ENCODE measurements at places on chromosomes 6 and 20. TPM values are rescaled to one million over a fixed set of nuclear protein-coding genes. Genes with fewer than 3 reads are reported as not detected.

HLA-DRB5 gene
- total RNA-seq, result not detected

SLC32A1 gene
- total RNA-seq, result not detected

RAMACL gene
- total RNA-seq, result 2.0 TPM

PBOV1 gene
- not detected for total RNA-seq

KCNS1 gene
- 1.4 TPM for total RNA-seq

SYTL3 gene
- 2.0 TPM for total RNA-seq

PRICKLE4 gene
- total RNA-seq, result 0.36 TPM

COL9A3 gene
- total RNA-seq, result 0.39 TPM

MEP1A gene
- total RNA-seq, result not detected

SRMS gene
- not detected for total RNA-seq

EYA4 gene
- total RNA-seq, result 0.65 TPM

DTNBP1 gene
- total RNA-seq, result 10.6 TPM

MCCD1 gene
- total RNA-seq, result not detected

ENPP1 gene
- 37.4 TPM for total RNA-seq

TUBB2B gene
- 3.9 TPM for total RNA-seq

ZC2HC1B gene
- total RNA-seq, result not detected

GPR63 gene
- 0.20 TPM for total RNA-seq

OOEP gene
- 0.30 TPM for total RNA-seq

NKAIN4 gene
- not detected for total RNA-seq

MLN gene
- total RNA-seq, result not detected

COL9A1 gene
- not detected for total RNA-seq

GJA1 gene
- total RNA-seq, result 563 TPM

POU3F2 gene
- not detected for total RNA-seq

BEND6 gene
- 12.4 TPM for total RNA-seq

RPS10 gene
- 654 TPM for total RNA-seq

SLC24A3 gene
- 4.1 TPM for total RNA-seq

CLVS2 gene
- not detected for total RNA-seq

ENPP4 gene
- total RNA-seq, result 17.1 TPM

EYA2 gene
- 0.03 TPM for total RNA-seq

SIRPB2 gene
- not detected for total RNA-seq

LST1 gene
- 0.23 TPM for total RNA-seq

SALL4 gene
- 0.07 TPM for total RNA-seq

VWA7 gene
- 0.26 TPM for total RNA-seq

MPIG6B gene
- total RNA-seq, result not detected

MEI4 gene
- not detected for total RNA-seq

TCF21 gene
- 0.50 TPM for total RNA-seq

PFDN6 gene
- 20.1 TPM for total RNA-seq

DUSP15 gene
- total RNA-seq, result 0.20 TPM

NNAT gene
- total RNA-seq, result not detected

PDRG1 gene
- 3.4 TPM for total RNA-seq

C6orf52 gene
- not detected for total RNA-seq

TRIM31 gene
- total RNA-seq, result not detected

FOXS1 gene
- 23.1 TPM for total RNA-seq

TREML2 gene
- total RNA-seq, result not detected

FAM83B gene
- 0.03 TPM for total RNA-seq

SRSF6 gene
- total RNA-seq, result 44.6 TPM

TAGAP gene
- not detected for total RNA-seq

Measured in smooth muscle cell of the pulmonary artery (primary cell).